ENCODE measurements at places on chromosomes 2 and 18.

GRCh38 chr2:186713691-186714090, 19.8 kb downstream of the FAM171B start:
- DNase-seq: no peak

- DNase-seq: no peak
Observed at GRCh38 chr2:108184419-108184818, 55.3 kb upstream of the SULT1C3 start.

- DNase-seq: no peak
Observed at GRCh38 chr2:16104949-16105668, 164.8 kb downstream of the MYCN start.

DNA sequence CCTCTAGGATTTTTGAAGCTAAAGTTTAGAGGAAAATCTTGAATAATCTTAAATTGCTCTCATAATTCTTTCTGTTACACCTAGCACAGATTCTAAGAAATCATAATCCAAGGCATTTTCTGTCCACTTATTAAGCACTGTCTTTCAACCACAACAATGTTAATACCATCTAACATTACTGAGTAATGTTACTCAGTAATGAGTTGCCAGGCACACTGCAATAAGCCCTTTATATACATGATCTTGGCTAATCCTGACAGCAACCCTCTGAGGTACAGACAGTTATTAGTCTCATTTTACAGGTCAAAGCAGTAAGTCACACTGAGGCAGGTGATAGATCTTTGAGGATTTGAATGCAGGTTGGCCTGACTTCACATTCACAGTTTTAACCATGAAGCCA, 291.9 kb downstream of the ALK start:
- DNase-seq: no peak

- DNase-seq: no peak
Observed at GRCh38 chr18:35826477-35826876, 146.0 kb upstream of the RMP24 start.

Data from DMS79 treated with DMSO at 0.1 percent for 48 hours (cell line).